ENCODE measurements at places on chromosomes 1 and 21. TPM values are rescaled to one million over a fixed set of nuclear protein-coding genes. Genes with fewer than 3 reads are reported as not detected.

PDC gene
- not detected for total RNA-seq

SYNC gene
- not detected for total RNA-seq

DNA sequence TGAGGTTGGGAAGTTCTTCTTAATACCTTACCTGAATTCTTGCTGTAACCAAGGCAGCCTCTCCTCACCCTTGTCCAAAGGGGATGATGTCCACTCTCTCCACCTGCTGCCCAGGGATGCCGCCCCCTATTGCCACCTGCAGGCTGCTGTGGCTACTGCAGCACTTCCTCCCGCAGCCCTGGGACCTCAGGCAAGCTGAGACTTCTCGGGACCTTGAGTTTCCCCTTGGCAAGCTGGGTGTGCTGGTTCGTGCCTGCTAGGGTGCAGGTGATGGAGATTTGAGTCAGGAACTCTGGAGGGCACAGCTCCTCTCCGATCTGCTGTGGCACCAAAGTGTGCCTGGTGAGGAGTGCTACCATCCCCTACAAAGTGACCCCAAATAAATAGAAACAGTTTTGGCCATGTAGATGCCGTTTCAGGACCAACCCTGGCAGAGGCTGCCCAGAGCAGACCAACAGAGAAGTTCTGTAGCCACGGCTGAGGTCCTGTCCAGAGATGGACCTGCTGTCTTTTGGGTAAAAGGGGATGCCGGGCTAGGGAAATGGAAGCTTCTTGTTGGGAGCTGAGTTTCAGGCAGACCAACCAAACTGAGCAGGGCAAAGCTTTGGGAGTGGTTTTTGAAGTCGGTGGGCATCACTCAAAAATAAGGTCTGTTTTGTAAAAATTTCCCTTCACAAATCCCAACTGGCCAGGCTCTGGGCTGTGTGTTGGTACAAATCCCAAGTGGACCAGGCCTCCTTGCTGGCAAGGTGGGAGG lies 31.7 kb downstream of the RUNX3 start:
- no peaks in the 10 kb centered on the region for H3K27me3 ChIP-seq
- no peaks in the 10 kb centered on the region for H3K4me1 ChIP-seq
- no peak overlapping the region for H3K4me3 ChIP-seq
- peak overlapping the region; percentile 18 for H3K27ac ChIP-seq

DNA sequence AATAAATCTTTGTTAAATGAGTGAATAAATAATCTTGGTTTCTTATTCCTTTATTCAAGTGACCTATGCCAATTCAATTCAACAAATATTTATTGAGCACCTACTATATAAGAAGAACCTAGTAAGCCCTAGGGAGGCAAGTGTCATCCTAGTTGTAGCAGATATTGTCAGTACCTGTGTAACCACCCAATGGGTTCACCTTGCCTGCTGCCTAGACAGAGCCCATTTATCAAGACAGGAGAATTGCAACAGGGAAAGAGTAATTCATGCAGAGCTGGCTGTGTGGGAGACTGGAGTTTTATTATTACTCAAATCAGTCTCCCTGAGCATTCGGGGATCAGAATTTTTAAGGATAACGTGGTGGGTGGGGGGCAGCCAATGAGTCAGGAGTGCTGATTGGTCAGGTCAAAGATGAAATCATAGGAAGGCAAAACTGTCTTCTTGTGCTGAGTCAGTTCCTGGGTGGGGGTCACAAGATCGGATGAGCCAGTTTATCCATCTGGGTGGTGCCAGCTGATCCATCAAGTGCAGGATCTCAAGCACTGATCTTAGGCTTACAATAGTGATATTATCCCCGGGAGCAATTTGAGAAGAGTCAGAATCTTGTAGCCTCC lies 53.8 kb upstream of the KCNA3 start:
- no peak for DNase-seq
- H3K36me3 ChIP-seq, result no peaks in the 10 kb centered on the region
- H3K4me3 ChIP-seq, result no peak overlapping the region
- H3K27me3 ChIP-seq, result no peaks in the 10 kb centered on the region
- no peak overlapping the region for H3K27ac ChIP-seq
- H3K4me1 ChIP-seq, result peaks cover 14% of the 10 kb centered on the region

CD55 gene
- 125 TPM for total RNA-seq

NEXN gene
- total RNA-seq, result 0.30 TPM

INAVA gene
- 0.20 TPM for total RNA-seq

GRCh38 chr1:116553386-116554115 lies 17.3 kb downstream of the CD58 start:
- no peak overlapping the region for H3K27ac ChIP-seq
- DNase-seq, result no peak
- H3K4me3 ChIP-seq, result no peak overlapping the region
- H3K4me1 ChIP-seq, result no peaks in the 10 kb centered on the region
- no peaks in the 10 kb centered on the region for H3K27me3 ChIP-seq

DNA sequence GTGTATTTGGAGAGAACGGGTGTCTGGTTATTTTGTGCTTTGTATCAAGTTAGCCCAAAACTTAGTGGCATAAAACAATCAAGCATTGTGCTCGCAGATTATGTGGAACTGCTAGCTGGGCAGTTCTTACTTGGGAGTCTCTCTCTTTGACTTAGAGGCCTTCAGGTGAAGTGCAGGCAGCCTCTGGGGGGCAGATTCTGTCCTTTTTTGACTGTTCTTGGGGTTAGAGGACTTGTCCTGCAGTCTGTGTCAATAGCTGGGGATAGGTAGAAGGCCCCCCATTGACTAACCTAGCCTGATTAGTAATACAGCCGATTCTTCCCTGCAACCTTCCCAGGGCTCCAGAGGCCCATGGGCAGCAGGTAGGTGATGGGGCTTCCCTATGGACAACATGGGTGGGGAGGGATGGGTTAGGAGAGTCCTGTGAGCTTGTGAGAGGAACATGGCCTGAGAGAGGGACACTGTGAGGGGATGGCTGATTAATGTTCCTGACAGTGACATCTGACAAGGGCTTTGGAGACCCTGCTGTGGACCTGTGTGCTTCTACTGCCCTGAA lies 37.2 kb upstream of the ACOT11 start:
- no peaks in the 10 kb centered on the region for H3K36me3 ChIP-seq
- H3K27me3 ChIP-seq, result no peaks in the 10 kb centered on the region
- no peak overlapping the region for H3K27ac ChIP-seq
- no peak overlapping the region for H3K4me3 ChIP-seq
- no peak for DNase-seq
- no peaks in the 10 kb centered on the region for H3K4me1 ChIP-seq

FCAMR gene
- total RNA-seq, result not detected

- DNase-seq, result no peak
- no peaks in the 10 kb centered on the region for H3K36me3 ChIP-seq
- no peak overlapping the region for H3K27ac ChIP-seq
- H3K27me3 ChIP-seq, result no peaks in the 10 kb centered on the region
These were observed 1.8 kb downstream of the OTUD7B start for GRCh38 chr1:150008699-150009098.

MCOLN3 gene
- 2.1 TPM for total RNA-seq

GRCh38 chr21:35716876-35717565 lies 343.3 kb downstream of the SETD4 start:
- DNase-seq, result no peak
- no peak overlapping the region for H3K27ac ChIP-seq
- peaks cover 16% of the 10 kb centered on the region for H3K27me3 ChIP-seq
- no peaks in the 10 kb centered on the region for H3K4me1 ChIP-seq
- H3K36me3 ChIP-seq, result no peaks in the 10 kb centered on the region
- no peak overlapping the region for H3K4me3 ChIP-seq

DNA sequence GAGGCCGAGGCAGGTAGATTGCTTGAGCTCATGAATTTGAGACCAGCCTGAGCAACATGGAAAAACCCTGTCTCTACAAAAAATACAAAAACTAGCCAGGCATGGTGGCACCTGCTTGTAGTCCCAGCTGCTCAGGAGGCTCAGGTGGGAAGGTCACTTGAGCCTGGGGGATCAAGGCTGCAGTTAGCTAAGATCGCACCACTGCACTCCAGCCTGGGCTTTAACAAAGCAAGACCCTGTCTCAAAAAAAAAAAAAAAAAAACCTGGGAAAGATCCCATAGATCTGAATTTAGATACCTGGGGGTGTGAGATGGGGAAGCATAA lies 32.9 kb downstream of the NIBAN1 start:
- no peak for DNase-seq
- no peaks in the 10 kb centered on the region for H3K4me1 ChIP-seq
- H3K36me3 ChIP-seq, result no peaks in the 10 kb centered on the region
- H3K4me3 ChIP-seq, result no peak overlapping the region

GRCh38 chr1:227372726-227373130 lies 54.4 kb upstream of the CDC42BPA start:
- no peak overlapping the region for H3K4me3 ChIP-seq
- no peak for DNase-seq
- no peak overlapping the region for H3K27ac ChIP-seq
- H3K36me3 ChIP-seq, result no peaks in the 10 kb centered on the region
- no peaks in the 10 kb centered on the region for H3K4me1 ChIP-seq

IL12RB2 gene
- 1.3 TPM for total RNA-seq

GRCh38 chr1:64482128-64482527 lies 12.2 kb downstream of the CACHD1 start:
- no peak overlapping the region for H3K4me3 ChIP-seq
- no peaks in the 10 kb centered on the region for H3K27me3 ChIP-seq
- no peaks in the 10 kb centered on the region for H3K4me1 ChIP-seq

DNA sequence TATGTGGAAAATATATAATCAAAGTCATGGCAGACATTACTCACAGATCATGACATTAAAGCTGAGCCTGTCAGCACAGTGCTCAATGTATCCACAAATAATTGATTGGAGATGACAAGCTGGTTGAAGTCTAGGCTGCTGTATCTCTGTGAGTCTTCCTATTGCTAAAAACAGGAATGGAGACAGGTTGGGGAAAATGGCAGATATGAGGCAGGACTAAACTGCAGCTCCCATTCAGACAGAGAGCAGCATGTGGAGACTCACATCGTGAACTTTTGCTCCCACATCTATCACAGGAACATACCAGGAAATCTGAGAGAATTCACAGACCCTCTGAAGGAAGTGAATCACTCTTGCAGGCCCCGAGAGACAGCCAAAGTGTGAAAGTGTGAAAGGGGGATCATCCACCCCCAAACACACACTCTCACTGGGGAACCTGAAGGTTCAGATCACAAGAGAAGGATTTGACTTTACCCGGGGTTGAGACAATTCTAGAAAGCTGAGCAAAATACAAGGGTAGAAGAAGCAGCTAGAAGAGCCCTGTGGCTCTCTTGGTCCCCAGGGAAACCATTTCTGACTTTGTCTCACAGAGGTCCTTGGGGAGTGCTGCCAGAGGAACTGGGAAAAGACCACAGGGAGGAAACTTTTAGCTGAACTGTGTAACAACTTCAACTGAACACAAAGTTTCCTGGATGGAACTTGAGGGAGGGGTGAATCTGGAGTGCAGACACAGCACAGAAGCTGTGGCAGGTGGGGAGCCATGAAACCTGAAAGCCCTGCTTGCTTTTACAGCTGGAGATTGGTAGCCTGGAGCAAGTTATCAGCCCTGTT lies 173.4 kb downstream of the S1PR1 start:
- no peak for DNase-seq
- H3K36me3 ChIP-seq, result no peaks in the 10 kb centered on the region
- no peaks in the 10 kb centered on the region for H3K27me3 ChIP-seq
- H3K4me1 ChIP-seq, result no peaks in the 10 kb centered on the region

SYT14 gene
- not detected for total RNA-seq

DNA sequence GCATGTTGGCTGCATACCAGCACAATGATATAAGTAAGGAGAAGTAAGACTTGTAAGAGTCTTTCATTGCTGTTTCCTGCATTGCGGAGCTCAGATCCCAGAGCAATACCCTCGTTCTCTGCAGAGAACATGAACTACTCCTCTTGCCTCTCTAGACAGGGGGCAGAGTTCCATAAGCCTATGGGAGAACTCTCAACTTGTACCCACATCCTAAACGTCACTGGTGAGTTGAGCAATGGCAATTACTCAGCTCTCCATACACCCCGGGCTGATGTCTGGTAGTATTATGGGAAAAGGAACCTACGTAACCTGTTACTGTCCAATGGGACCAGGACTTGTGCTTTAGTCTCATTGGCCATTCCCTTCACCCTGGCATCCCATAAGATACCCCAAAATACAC lies 27.3 kb upstream of the ZNF496 start:
- no peak overlapping the region for H3K27ac ChIP-seq

HSD3B1 gene
- total RNA-seq, result not detected

CR1L gene
- total RNA-seq, result not detected

GRCh38 chr21:32813265-32813903 lies 41.8 kb upstream of the PAXBP1 start:
- no peaks in the 10 kb centered on the region for H3K27me3 ChIP-seq
- DNase-seq, result no peak
- no peaks in the 10 kb centered on the region for H3K36me3 ChIP-seq
- no peak overlapping the region for H3K27ac ChIP-seq
- no peaks in the 10 kb centered on the region for H3K4me1 ChIP-seq

DNA sequence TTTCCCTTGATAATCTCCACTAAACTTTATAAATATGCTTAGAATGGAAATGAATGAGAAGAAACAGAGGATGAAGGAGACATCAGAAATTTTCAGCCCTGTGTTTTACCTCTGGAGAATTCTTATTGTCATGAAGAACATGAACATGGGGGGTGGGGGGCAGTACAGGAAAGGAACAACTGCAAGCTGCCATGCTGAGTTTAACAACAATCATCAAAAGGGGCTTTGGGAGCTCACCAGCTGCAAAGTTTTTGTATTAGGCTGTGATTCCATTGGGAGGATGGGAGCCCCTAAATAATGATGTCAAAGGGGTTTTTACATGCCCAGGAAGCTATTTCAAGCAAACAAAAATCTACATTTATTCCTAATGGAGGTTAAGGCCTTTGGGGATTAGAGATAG lies 103.3 kb downstream of the AKT3 start:
- H3K27ac ChIP-seq, result no peak overlapping the region
- peaks cover 1% of the 10 kb centered on the region for H3K4me1 ChIP-seq
- H3K4me3 ChIP-seq, result no peak overlapping the region
- no peaks in the 10 kb centered on the region for H3K27me3 ChIP-seq
- no peak for DNase-seq

PRR9 gene
- total RNA-seq, result not detected

GRCh38 chr1:50308878-50309277 lies 114.4 kb downstream of the DMRTA2 start:
- no peak overlapping the region for H3K4me3 ChIP-seq
- no peaks in the 10 kb centered on the region for H3K36me3 ChIP-seq
- peaks cover 3% of the 10 kb centered on the region for H3K27me3 ChIP-seq
- peak; percentile 9 for DNase-seq
- H3K27ac ChIP-seq, result no peak overlapping the region

GRCh38 chr1:114694540-114695310 lies 621 bp downstream of the AMPD1 start:
- no peaks in the 10 kb centered on the region for H3K36me3 ChIP-seq
- peaks cover 8% of the 10 kb centered on the region for H3K27me3 ChIP-seq
- no peaks in the 10 kb centered on the region for H3K4me1 ChIP-seq
- H3K4me3 ChIP-seq, result no peak overlapping the region
- H3K27ac ChIP-seq, result no peak overlapping the region
- no peak for DNase-seq

- H3K27ac ChIP-seq, result peak overlapping the region; percentile 95
These were observed 200.3 kb upstream of the SGIP1 start for GRCh38 chr1:66333466-66334199.

CLCA4 gene
- total RNA-seq, result not detected

DNA sequence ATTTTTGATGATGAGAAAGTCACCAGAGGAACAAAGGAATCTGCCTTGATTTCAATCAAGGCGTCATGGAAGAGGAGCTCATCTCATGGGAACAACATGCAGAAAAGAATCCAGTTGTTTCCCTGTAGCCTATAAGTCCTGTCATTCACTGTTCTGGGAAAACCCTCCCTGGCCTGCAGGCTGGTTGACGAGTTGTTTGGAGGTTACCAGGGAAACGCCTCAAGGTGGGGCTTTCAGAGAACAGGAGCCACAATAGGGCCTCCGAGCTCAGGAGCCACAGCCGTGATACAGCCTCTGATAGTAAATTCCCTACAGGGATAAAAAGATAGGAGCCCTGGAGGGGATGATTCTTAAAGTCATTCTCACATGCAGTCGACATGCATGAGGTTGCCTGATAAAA lies 135.2 kb downstream of the PSMG1 start:
- H3K4me3 ChIP-seq, result no peak overlapping the region
- DNase-seq, result no peak
- no peak overlapping the region for H3K27ac ChIP-seq
- no peaks in the 10 kb centered on the region for H3K4me1 ChIP-seq
